AG20443 (cell line): ENCODE measurements at places on chromosomes 11 and 22.

DNA sequence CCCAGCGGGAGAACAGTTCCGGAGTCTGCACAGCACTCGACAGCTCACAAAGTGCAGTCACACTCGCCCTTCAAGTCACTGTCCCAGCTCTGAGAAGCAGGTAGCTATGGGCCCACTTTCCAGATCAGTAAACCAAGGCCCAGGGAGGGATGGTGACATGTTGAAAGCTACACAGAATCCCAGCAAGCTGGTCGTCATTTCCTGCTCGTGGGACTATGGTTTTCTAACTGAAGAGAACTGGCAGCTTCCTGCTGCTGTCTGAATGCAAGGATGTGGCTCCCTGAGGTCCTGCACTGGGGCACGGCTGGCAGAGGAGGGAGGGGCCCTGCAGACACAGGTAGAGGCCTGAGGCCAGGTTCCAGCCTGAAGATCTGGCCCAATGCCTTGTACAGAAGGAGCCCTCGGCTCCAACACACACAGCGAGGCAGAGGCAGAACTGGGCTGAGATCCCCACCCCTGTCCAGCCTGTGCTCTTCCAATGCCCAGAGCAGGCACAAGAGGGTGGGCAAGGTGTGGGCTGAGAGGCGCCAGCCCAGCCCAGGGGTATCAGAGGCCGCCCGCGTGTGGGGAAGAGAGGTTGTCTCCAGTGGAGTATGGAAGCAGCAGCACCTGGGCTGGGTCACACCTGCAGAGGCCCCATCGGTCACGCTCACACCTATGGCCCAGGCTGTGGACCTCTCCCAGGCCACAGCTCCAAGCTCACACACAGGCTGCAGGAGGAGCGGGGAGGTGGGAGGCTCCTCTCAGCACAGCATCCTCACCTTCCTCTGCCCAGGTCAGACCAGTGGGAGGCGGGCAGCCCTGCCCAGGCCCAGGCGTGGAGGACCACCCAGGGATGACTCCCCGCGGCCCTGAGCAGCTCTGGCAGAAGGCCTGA, 119.2 kb downstream of the PHF21B start:
- DNase-seq: no peak

- no peak for DNase-seq
Measured at GRCh38 chr22:49094858-49095257, 732.8 kb downstream of the BRD1 start.

GRCh38 chr11:12893787-12894672, 115.1 kb upstream of the RASSF10 start:
- DNase-seq: peak; percentile 71

GRCh38 chr11:36056160-36056751, 112.4 kb downstream of the LDLRAD3 start:
- DNase-seq: peak; percentile 44

GRCh38 chr11:12811861-12812260, 137.6 kb downstream of the TEAD1 start:
- DNase-seq: no peak

- DNase-seq: peak; percentile 25
Measured at GRCh38 chr11:11987503-11988022, 20.9 kb downstream of the DKK3 start.

GRCh38 chr11:87966694-87967093, 208.5 kb downstream of the RAB38 start:
- no peak for DNase-seq

- DNase-seq: no peak
Measured at GRCh38 chr11:35066783-35067423, 72.1 kb upstream of the CD44 start.

GRCh38 chr22:17119481-17120202, 1.5 kb downstream of the TMEM121B start:
- DNase-seq: no peak

DNA sequence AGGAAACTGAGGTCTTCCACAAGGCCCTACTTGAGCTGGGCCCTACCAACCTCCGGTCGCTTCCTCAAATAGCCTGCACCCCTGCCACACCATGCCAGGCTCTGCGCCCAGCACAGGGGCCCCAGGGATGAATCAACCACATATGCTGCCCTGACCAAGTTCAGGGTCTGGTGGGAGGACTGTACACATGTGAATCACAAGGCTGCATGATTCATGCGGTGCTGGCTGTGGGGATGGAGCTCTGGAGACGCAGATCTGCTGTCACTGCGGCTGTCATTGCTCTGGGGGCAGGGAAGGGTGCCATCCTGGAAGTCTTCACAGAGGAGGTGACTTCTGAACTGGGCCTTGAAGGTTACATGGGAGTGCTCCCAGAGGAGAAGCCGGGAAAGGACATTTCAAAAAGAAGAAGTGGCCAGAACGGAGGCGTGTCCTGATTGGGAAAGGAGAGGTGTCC, 21.5 kb downstream of the CYTH4 start:
- peak; percentile 94 for DNase-seq

DNA sequence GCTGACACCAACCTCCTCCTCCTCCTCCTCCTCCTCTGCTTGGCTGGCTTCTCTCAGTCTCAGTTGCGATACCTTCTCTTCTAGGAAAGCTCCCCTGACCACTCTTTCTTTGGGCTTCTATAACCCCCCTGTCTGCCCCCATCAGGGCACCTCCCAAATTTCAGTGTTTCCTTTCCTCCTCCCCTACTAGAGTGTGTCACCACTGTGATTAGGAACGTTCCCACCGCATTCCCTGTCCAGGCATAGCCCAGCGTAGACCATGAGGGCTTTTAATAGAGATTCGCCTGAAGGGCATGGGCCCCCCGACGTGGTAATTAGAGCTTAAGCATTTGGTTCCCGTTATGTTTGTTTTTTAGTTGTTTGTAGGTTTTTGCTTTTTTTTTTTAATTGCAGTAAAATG, 65.5 kb downstream of the KIAA1671 start:
- no peak for DNase-seq

GRCh38 chr11:116558504-116559211, 214.1 kb downstream of the BUD13 start:
- DNase-seq: peak; percentile 42

- no peak for DNase-seq
Measured at GRCh38 chr11:61586792-61587430, 6.0 kb upstream of the SYT7 start.

DNA sequence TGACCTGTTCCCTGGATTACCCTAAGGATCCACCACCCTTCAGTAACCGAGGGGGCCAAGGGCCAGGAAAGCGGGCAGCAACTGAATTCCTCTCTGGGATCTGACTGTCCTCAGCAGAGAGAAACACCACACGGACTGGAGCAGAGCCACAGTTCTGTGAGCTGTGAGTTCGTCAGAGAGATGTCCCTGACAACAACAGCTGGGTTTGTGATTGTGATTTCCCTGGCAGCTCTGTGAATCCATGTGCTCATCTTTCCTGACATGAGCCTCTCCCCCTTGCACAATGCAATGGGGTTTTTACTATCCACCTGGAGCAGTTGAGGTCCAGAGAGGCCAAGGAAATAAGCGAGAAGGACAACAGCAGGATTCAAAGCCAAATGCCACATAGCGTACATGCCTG, 69.4 kb upstream of the AMPD3 start:
- DNase-seq: peak; percentile 65

DNA sequence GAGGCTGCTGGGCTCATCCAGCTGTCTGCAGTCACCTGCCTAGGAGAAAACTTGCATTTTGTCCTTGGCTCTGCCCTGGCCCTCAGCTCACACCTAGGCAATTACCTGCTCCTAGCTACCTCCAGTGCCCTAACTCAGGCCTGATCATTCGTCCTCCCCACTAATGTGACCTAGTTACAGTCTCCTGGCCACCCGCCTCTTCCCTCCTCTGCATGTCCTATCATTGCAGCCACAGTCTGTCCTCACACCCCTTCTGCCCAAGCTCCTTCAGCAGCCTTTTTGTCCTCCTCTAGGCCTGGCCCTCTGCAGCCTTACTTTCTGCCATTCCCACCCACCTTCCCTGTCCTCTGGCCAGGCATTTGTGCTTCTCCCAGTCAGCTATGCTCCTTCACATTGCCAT, 17.7 kb upstream of the CCDC134 start:
- no peak for DNase-seq

DNA sequence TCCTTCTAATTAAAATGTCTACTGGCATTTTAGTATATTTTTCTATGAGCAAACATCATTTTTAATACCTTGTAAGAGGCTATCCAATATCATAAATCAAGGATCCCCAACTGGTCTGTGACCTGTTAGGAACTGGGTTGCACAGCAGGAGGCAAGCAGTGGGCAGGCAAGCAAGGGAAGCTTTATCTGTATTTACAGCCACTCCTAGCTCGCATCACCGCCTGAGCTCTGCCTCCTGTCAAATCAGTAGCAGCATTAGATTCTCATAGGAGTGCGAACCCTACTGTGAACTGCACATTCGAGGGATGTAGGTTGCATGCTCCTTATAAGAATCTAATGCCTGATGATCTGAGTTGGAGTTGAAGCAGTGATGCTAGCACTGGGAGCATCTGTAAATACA, 70.2 kb upstream of the CREB3L1 start:
- DNase-seq: no peak
